Cardiac muscle cell (in vitro differentiated cells and primary cell): ENCODE measurements at places on chromosomes 13 and 19. TPM values are rescaled to one million over a fixed set of nuclear protein-coding genes. Genes with fewer than 3 reads are reported as not detected.

The CLEC17A gene
- not detected in 2 replicates for polyA plus RNA-seq

The HPN gene
- 21.3 and 43.7 TPM in 2 replicates for polyA plus RNA-seq

The LRRC63 gene
- 2.0 and 2.5 TPM in 2 replicates for polyA plus RNA-seq

The PRSS57 gene
- polyA plus RNA-seq: 0.22 TPM in 1 of 2 replicates, not detected in the other

The POLR1D gene
- polyA plus RNA-seq: 101 and 114 TPM in 2 replicates

The THAP8 gene
- 24.8 and 32.5 TPM in 2 replicates for polyA plus RNA-seq

The IL17D gene
- polyA plus RNA-seq: 118 and 147 TPM in 2 replicates

The PROZ gene
- 0.37 and 0.42 TPM in 2 replicates for polyA plus RNA-seq

The TUBA3C gene
- not detected in 2 replicates for polyA plus RNA-seq

The PRTN3 gene
- 0.44 and 0.57 TPM in 2 replicates for polyA plus RNA-seq

The DENND1C gene
- polyA plus RNA-seq: 1.8 and 10.4 TPM in 2 replicates

The RAB3A gene
- polyA plus RNA-seq: 12.5 and 15.3 TPM in 2 replicates

The TMEM238 gene
- 1.7 and 4.0 TPM in 2 replicates for polyA plus RNA-seq

The SETDB2 gene
- polyA plus RNA-seq: 12.4 and 17.1 TPM in 2 replicates

The FPR3 gene
- polyA plus RNA-seq: not detected in 2 replicates

The NLRP11 gene
- polyA plus RNA-seq: not detected in 2 replicates

The TMEM86B gene
- polyA plus RNA-seq: 2.6 and 5.3 TPM in 2 replicates

The FRY gene
- 2.0 and 2.4 TPM in 2 replicates for polyA plus RNA-seq

The SIGLEC8 gene
- not detected in 2 replicates for polyA plus RNA-seq

The LGALS14 gene
- not detected in 2 replicates for polyA plus RNA-seq

The TMEM38A gene
- 33.4 and 41.1 TPM in 2 replicates for polyA plus RNA-seq

The ERFL gene
- polyA plus RNA-seq: 0.06 TPM in 1 of 2 replicates, not detected in the other

The OR10H1 gene
- not detected in 2 replicates for polyA plus RNA-seq

The ZNF844 gene
- 5.8 and 9.1 TPM in 2 replicates for polyA plus RNA-seq

The HIF3A gene
- polyA plus RNA-seq: 122 and 170 TPM in 2 replicates

The CCL25 gene
- polyA plus RNA-seq: not detected in 2 replicates

The MBD3L3 gene
- not detected in 2 replicates for polyA plus RNA-seq

The LHB gene
- polyA plus RNA-seq: 2.7 TPM in 1 of 2 replicates, not detected in the other

The IGFL2 gene
- polyA plus RNA-seq: 0.56 TPM in 1 of 2 replicates, not detected in the other

The NBEA gene
- polyA plus RNA-seq: 4.6 and 6.8 TPM in 2 replicates

The PRR20C gene
- not detected in 2 replicates for polyA plus RNA-seq

The PCP2 gene
- polyA plus RNA-seq: 0.34 and 0.70 TPM in 2 replicates

The KLK4 gene
- not detected in 2 replicates for polyA plus RNA-seq

The ZNF845 gene
- polyA plus RNA-seq: 3.1 and 4.4 TPM in 2 replicates

The SIGLEC6 gene
- not detected in 2 replicates for polyA plus RNA-seq

The KISS1R gene
- polyA plus RNA-seq: 1.9 and 3.2 TPM in 2 replicates

The HSPB6 gene
- 0.76 and 2.6 TPM in 2 replicates for polyA plus RNA-seq

The SKA3 gene
- 5.1 and 16.9 TPM in 2 replicates for polyA plus RNA-seq

The ZNF829 gene
- 0.62 and 2.0 TPM in 2 replicates for polyA plus RNA-seq

The LRP3 gene
- polyA plus RNA-seq: 31.8 and 39.4 TPM in 2 replicates

The SIGLEC7 gene
- polyA plus RNA-seq: not detected in 2 replicates

The PVR gene
- 18.7 and 19.6 TPM in 2 replicates for polyA plus RNA-seq

The ASPDH gene
- polyA plus RNA-seq: not detected in 2 replicates

The LILRB5 gene
- 0.04 TPM in 1 of 2 replicates, not detected in the other for polyA plus RNA-seq

The LYL1 gene
- 4.3 and 4.6 TPM in 2 replicates for polyA plus RNA-seq

The CYSLTR2 gene
- 0.48 TPM in 1 of 2 replicates, not detected in the other for polyA plus RNA-seq
